Heart left ventricle (tissue), 16 donors: ENCODE measurements at places on chromosomes 1 and 21. TPM values are rescaled to one million over a fixed set of nuclear protein-coding genes. Genes with fewer than 3 reads are reported as not detected.

The VWA5B1 gene
- 0.04 TPM for polyA plus RNA-seq

DNA sequence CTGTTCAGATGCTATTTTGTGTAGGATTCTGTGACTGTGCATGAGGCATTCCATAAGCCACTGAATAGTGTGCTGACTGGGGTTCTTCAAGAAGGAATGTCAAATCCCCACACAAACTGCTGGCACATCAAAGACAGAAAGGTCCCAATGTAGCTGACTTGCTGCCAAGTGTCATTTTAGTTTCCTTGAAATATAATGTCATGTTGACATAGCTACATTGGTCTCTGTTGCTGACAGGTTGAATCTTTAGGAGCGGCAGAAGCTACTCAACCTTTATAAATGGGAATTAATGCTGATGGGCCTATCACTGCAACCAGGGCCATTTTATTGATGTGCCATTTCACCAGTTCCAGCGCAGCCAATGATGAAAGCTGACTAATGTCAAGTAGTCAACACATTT is 1110.7 kb upstream of the B3GALT2 start:
- DNase-seq: no peak

DNA sequence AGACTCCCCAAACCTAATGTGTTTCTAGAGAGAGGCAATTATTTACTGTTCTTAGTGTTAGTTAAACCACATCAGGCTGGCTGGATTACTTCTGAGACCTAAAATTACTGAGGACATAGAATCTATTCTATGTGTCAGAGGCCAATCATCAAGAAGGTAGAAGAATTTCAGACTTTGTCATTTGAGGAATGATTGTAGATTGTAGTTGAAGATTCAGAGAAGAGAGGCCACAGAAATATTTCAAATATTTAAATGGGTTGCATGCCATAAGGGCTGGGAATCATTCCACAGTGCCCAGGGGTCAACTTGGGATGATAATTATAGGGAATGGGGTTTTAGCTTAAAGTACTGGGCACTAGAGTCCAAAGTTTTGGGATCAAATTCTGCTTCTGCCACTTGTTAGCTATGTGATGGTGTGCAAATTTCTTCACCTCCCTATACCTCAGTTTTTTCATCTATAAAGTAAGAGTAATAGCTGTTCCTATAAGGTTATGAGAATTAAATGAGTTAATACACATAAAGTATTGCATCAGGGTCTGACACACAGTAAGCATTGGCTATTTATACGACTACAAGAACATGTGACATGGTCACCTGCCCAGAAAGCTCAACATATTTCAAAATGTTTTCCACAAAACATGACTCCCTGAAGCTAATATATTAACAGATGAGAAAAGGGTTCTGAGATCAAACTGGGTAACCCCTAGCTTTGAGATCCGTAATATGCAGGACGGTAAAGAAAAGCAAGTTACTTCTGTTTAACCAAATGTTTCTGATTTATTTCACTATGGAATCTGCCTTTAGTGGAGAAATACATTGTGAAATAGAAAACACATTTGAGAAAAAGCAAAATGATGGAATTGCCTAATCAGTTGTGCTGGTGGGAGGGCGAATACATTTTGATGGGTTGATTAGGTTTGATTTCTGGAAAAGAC is 69.7 kb upstream of the SPAG17 start:
- DNase-seq: no peak

The TIAM1 gene
- 0.97 TPM for polyA plus RNA-seq

The MAPKAPK2 gene
- polyA plus RNA-seq: 227 TPM

GRCh38 chr1:33836911-33837310 is 27.0 kb upstream of the HMGB4 start:
- no peak for DNase-seq

DNA sequence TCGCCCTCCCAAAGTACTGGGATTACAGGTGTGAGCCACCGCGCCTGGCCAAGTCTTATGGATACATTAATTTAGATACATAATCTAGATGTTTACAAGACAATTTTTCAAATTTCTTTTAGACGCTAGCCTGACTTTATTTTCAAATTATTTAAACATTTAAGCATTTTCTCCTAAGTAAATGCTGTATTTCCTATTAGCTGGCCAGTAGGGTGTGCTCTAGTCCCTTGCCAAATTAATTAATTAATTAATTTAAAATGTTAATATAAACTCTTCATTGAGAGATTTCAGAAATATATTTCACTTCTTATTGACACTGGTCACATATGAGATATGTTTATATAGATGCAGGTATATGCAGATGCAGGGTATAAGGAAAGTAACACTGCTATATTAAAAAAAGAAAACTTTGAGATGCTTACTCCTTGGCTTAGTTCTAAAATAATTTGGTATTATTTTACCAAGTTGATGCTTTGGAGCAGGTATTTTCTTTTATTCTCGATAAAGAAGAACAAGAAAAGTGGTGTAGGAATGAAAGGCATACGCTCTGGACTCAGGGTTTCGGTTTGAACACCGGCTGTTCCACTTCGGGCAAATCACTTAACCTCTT is 5.2 kb upstream of the ERRFI1 start:
- DNase-seq: no peak

GRCh38 chr1:117638759-117639158 is 32.9 kb downstream of the TENT5C start:
- no peak for DNase-seq

The ANKRD65 gene
- polyA plus RNA-seq: 1.5 TPM

- no peak for DNase-seq
These were observed 15.5 kb upstream of the PSMG1 start for GRCh38 chr21:39198800-39199199.

The SPATA6 gene
- 1.4 TPM for polyA plus RNA-seq

GRCh38 chr1:211101481-211101880 is 32.5 kb downstream of the KCNH1 start:
- no peak for DNase-seq

GRCh38 chr21:35298757-35299156 is 249.7 kb upstream of the RUNX1 start:
- DNase-seq: no peak

The KCNE2 gene
- 0.07 TPM for polyA plus RNA-seq

DNA sequence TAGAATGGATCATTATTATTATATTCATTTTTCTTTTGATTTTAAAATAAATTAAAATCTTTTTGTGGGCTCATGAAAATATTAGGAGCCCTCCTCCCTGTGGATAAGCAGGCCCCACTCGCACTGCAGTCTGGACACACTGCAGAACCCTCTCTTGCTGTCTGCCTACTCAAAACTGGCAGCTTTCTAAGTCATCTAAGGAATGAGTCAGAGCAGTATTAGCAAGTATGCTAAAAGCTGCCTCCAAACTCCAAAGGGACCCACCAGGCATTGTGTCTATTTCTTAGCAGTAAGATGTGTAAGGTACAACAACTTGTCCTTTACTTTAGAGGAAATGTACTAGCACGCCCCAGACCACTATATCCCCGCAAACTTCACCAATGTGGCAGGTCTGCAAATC is 108.8 kb downstream of the SYF2 start:
- DNase-seq: no peak

GRCh38 chr1:189623336-189623735 is 854.3 kb downstream of the BRINP3 start:
- no peak for DNase-seq

GRCh38 chr1:32816676-32817158 is 441 bp downstream of the YARS1 start:
- DNase-seq: no peak

DNA sequence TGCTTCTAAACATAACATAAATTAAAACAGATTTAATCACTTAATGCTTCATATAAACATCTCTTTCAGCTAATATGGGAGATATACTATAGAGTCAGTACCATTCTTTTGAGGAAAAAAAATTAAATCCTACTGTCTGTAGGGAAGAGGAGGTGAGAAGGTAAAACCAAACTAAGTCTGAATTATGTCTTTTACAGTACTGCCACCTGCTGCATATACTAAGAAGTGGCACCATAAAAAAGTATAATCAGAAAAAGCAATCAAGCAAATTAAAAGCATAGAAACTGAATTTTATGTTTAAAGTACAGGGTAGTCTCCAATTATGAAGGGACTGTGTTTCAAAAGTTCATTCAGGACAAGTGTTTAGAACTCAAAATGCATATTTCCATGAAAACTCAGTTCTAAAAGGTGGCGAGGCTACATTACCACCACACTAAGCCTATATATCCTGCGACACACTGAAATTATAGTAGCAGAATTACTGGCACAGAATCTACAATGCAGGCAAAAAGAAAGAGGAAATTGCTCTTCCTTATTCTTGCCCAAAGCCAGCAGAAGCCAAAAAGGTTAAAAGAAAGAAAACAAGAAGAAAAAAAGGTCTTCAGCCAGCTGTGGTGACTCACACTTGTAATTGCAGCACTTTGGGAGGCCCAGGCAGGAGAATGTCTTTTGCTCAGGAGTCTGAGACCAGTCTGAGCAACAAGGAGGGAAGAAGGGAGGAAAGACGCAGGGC is 9.0 kb downstream of the NSL1 start:
- no peak for DNase-seq

- DNase-seq: no peak
These were observed 7.0 kb downstream of the AKT3 start for GRCh38 chr1:243842978-243843511.

- DNase-seq: no peak
These were observed 262.8 kb downstream of the RWDD3 start for GRCh38 chr1:95496773-95497172.

The MRPS15 gene
- polyA plus RNA-seq: 396 TPM

The NBPF6 gene
- polyA plus RNA-seq: not detected

- DNase-seq: no peak
These were observed 13.5 kb downstream of the MORN1 start for GRCh38 chr1:2377751-2378440.

The GBP6 gene
- 0.03 TPM for polyA plus RNA-seq

The SMPDL3B gene
- polyA plus RNA-seq: not detected

- no peak for DNase-seq
These were observed 39.7 kb downstream of the F13B start for GRCh38 chr1:197027359-197027758.

DNA sequence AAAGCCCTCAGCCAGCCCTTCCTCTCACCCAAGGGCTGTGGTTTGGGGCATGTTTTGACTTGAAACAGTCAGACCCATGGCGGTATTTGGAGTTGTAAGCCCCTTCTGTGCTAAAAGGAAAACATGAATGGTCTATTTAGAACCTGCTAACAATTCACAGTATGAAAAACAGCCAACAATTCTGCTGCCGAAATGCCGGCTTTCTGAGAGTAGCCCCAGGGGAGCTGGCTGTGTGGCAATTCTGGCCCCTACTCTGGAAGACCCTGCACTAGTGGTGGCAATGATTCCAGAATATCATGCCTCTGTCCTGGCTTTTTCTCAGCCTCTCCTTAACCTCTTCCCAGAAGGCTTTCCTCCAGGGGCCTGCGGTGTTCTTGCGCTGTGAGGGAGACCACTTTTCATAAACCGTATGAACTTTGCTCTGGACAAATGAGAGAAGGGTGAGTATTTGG is 118.7 kb downstream of the EDEM3 start:
- DNase-seq: no peak

The NCAM2 gene
- polyA plus RNA-seq: 0.19 TPM

DNA sequence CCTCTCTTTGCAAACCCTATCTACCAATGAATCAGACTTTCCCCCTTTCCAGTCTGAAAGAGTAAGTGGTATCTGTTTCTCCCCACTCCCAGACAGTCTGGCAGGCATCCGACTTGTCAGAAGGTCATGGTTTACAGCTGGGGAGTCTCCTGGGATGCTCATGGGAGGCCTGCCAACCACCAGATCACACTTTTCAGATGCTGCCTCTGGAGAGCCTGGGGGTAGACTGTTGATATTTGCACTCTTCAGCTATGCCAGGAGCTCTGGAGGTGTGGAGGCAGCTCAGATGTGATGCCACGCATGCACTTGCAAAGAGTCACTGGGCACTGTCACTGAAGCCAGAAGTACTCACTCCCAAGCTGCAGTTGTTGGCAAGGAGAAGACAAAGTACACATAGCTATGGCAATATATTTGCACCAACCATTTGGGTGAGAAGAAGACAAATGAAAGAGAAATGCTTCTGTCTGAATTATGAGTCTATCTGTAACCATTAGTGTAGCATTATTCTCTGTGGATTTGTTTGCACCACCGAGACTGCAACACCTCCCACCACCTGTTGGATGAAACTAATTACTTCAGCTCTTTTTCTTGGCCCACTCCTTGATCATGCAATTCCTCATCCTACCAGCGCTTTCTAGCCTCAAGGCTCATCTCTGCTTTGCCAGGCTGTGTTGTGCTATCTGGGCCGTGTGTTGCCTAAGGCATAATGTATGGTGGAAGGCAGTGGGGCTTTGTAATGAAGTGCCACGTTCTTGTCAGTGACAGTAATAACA is 133.0 kb upstream of the SPAG17 start:
- peak; percentile 42 for DNase-seq

GRCh38 chr21:16634515-16634914 is 878.3 kb upstream of the CXADR start:
- no peak for DNase-seq

GRCh38 chr1:117613969-117614729 is 8.3 kb downstream of the TENT5C start:
- peak; percentile 7 for DNase-seq

GRCh38 chr1:14910984-14911721 is 242.4 kb upstream of the TMEM51 start:
- DNase-seq: no peak
